ENCODE measurements at places on chromosomes 1 and 21.

GRCh38 chr1:33385251-33385650, 45.6 kb downstream of the PHC2 start:
- no peak for DNase-seq

DNA sequence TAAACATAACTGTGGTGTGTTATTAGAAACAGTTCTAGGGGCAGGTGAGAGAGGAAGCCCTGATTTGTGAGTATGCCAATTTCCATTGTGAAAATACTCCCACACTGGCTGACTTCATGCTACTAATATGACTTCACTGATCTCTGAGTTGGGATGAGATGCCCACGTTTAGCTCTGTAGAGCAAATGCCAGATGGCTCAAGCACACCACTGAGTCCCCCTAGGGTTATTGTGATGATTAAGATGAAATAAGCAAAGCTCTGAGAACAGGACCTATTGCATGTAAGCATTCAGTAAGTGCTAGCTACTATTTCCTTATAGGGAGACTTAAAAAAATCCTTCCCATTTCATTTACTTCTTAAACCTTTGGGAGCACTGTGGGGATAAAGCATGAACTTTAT, 117.6 kb downstream of the CENPF start:
- DNase-seq: no peak

GRCh38 chr21:43361493-43362296, 65.2 kb downstream of the SIK1 start:
- peak; percentile 3 for DNase-seq

DNA sequence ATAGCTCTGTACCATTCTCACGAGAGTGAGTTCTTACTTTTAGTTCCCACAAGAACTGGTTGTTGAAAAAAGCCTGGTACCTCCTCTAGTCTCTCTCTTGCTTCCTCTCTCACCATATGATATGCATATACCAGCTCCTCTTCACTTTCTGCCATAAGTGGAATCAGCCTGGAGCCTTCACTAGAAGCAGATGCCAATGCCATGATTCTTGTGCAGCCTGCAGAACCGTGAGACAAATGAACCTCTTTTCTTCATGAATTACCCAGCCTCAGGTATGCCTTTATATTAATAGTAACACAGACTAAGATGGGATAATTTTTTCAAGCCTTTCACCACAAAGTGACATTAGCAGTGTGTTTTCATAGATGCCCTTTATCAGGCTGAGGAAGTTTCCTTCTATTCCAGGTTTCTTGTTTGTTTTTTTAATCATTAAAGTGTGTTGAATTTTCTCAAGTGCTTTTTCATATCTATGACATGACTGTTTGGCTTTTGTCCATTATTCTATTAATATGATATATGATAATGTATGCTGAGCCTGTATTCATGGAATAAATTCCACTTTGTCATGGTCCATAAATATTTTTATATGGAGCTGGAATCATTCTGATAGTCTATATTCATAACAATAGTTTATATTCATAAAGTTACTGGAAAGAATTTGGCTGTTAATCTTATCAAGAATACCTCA, 40.7 kb upstream of the C1orf185 start:
- DNase-seq: no peak

DNA sequence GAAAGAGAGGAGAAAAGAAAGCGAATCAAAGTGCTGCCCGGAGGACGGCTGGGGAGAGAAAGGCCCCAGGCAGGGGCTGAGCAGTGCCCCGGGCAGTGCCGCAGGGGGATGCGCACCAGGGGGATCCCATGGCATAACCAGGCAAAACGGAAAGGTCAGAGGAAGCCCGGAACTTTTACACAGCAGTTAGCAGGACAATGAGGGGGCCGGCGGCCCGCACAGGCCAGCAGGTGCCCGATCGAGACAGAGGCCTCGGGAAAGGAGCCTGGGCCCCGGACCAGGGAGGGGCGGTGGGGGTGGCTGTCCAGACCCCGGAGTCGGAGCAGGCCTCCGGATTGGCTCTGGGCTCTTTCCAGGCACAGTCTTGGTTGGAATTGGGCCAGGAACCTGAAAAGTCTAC, 86.8 kb downstream of the CASZ1 start:
- DNase-seq: no peak

DNA sequence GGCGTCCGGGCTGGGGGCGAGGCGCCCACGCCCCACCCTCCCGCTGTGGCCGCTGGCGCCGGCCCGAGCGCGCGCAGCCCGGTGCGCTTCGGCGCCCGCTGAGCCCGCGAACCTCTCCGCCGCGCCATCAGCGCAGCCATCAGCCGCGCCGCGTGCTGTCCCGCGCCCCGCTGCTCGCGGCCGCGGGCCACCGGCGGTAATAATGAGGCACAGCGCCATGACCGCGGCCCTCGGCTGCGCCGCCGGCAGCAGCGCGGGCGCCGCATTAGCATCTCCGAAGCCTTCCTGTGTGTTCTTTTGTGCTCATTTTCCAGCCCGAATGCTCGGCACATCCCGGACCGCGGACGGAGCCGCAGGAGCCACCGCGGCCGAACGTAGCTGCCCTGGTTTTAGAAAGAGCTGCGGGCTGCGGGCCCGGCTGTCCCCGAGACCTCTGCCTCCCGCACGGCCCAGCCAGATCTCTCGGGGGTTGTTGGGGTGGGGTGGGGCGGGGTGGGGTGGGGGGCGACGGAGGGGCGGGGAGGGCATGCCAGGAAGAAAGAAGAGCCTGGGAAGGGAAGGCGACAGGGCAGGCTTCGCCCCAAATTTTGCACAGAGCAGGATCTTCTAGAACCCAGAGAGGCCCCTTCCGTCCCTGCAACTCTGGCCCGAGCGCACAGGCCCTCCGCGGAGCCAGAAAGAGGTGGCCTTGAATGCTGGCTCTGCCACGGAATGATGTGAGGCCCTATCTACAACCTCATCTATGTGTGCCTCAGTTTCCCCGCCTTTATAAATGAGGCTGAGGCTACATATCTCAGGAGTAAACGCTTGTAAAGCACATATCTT, 55.3 kb downstream of the RRAGC start:
- DNase-seq: no peak

GRCh38 chr1:191099696-191100095, 622.0 kb upstream of the BRINP3 start:
- no peak for DNase-seq

- DNase-seq: no peak
These were observed 16.6 kb upstream of the KIRREL1 start for GRCh38 chr1:157976888-157977287.

DNA sequence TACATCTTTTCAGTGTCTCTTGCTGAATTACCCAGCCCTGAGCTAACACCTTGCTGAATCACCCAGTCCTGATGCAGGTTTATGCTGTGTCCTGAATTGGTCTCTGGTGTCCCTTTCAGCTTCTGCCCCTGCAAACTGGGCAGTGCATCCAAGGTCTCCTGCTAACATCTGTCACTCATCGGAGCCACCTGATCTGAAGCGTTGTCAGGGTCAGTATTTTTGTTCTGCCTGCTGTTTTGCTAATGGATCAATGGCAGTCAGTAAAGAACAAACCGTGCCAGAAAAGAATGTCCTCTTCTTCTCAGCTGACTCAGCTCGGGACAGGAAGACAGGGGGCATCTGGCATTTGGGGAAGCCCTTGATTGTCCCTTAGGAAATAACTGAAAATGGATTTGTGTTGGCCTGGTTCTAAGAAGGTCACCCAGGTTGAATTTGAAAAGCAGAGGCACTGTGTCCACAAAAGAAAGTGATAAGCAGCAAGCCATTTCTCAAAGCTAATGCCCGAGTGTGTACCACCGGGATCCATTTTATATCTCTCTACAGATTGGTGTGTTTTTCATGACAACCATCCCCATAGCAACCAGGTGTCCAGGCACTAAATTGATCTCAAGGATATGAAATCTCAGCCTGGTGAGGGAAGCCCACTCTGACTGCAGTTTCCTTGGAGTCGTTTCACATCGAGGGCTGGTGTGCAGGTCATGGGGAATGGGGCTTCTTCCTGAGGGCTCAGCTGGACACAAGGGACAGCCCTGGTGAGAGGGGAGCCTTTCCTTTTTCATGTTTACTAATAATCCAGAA, 109.7 kb upstream of the IRF2BP2 start:
- DNase-seq: no peak
